HTR-8/SVneo (cell line): ENCODE measurements at places on chromosomes 6 and 20.
A peak's percentile ranks its signal among the peaks of the same experiment; 100 is the strongest.

- DNase-seq: no peak
These were observed 52.3 kb upstream of the TIAM2 start for GRCh38 chr6:154942770-154943169.

- no peak for DNase-seq
These were observed 63.4 kb downstream of the ADNP start for GRCh38 chr20:50867805-50868204.

GRCh38 chr6:80921861-80922460, 815.5 kb downstream of the BCKDHB start:
- DNase-seq: no peak

GRCh38 chr6:162234631-162235030, 492.9 kb downstream of the PRKN start:
- no peak for DNase-seq

- DNase-seq: peak; percentile 71
These were observed 29.2 kb downstream of the TFEB start for GRCh38 chr6:41705996-41706835.

GRCh38 chr6:88165844-88166492, at the start of gene CNR1:
CNR1 (minus strand) TSS chr6:88166347; CDS start chr6:88145274, 21,073 bp downstream.
- no peak for DNase-seq

- no peak for DNase-seq
These were observed 218.3 kb upstream of the DTNBP1 start for GRCh38 chr6:15881150-15881549.

DNA sequence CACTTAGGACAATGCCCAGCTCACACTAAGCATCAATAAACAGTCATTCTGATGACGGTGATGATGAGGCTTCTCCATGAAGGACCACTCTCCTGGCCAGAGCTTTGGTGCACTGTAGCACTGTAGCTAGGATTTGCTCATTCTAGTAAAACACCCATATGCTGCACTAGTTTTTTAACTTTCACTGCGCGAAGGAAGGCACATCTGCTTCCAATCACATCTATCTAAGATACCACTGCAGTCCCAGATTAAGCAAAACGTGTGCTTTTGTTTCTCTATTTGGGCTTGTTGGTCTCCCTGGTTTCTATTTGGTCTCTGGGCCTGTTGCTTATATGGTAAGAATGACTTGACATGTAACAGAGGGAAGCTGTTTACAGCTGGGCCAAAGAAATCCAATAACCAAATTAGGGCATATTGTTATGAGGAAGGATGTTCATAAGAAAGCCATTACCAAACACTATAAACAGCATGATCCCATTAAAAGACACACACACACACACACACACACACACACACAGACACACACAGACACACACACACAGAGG, 62.4 kb downstream of the FAM229B start:
- DNase-seq: no peak
